ENCODE measurements at places on chromosomes 16 and 17.

DNA sequence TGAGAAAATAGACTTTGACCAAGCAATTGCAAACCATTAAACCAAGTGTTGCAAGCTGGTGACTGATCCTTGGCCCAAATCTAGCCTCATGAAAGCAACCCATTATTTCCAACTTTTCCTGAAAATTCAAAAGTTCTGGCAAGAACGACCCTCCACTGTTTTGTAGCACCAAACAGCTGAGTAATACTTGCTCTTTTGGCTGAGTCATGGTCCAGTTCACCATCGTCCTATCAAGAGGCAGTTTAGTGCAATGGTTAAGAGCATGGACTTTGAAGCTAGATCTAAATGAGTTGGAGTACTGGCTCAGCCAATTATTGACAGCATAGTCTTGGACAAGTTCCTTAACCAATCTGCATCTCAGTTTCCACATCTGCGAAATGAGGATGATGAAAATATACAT lies 31.3 kb downstream of the SCNN1G start:
- no peak for DNase-seq

GRCh38 chr16:75385507-75386152 lies 47.7 kb downstream of the CFDP1 start:
- DNase-seq: peak; percentile 88

DNA sequence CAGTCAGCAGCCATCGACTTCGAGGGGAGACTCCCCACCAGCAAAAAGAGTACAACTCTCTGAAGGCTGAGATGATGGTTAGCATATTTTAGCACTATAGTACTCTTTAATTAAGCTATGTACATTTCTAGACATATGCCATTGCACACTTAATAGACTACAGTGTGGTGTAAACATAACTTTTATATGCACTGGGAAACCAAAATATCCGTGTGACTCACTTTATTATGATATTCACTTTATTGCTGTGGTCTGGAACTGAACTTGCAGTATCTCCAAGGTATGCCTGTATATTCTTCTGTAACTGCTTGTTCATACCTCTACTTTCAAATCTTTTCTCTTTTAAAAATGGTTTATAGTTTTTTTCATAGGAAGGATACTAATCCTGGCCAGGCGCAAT lies 11.0 kb upstream of the NXPH3 start:
- DNase-seq: no peak

DNA sequence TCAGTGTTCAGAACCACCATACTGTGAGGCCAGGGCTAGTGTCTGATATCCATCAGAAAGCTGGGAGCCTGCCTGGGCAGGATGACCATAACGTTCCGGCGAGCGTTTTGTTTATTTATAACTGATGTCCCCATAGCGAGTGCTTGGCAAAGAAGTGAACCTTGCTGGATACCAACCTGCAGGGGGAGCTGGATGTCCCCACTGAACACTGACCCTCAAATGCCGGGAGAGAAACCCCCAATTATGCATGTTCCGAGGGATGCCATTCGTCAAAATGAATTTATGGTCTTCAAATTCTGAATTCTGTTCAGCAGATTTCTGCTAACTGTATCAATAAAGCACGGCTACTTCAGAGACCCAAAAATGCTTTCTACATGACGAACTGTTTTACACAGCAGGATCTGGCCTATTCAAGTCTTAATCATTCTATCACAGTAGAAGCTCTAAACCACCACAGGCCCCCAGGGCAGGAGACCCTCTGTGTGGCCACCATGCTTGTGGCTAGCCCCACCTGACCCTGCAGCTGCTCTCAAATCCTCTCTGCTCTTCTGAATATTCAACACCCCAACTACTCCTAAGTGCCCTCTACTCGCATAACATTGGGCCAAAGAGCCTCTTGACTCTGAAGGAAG lies 15.2 kb downstream of the MED24 start:
- DNase-seq: peak; percentile 64

- peak; percentile 87 for DNase-seq
Observed at GRCh38 chr17:81387100-81388090, 7.9 kb upstream of the BAHCC1 start.

GRCh38 chr17:28053044-28053670 lies 10.7 kb downstream of the NLK start:
- no peak for DNase-seq
